Pulmonary artery endothelial cell (primary cell): ENCODE measurements at places on chromosomes 1 and 21.

DNA sequence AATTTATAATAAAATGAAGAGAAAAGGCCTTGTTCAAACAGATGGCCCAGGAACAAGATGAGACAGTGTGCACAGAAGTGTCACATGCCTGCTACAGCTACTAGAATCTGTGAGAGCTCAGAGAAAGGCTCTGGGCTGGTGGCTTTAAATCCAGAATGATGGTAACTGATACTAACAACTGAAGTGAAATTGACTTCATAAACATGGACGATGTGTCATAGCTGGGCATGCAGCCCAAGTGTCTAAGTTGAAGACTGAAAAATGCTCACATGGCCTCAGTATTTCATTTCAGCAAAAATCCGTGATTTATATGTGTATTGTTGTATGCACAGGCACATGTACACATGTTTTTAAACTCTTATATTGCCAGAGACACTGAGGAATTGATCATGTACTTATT is 208.3 kb upstream of the RUNX1 start:
- DNase-seq: peak; percentile 80

DNA sequence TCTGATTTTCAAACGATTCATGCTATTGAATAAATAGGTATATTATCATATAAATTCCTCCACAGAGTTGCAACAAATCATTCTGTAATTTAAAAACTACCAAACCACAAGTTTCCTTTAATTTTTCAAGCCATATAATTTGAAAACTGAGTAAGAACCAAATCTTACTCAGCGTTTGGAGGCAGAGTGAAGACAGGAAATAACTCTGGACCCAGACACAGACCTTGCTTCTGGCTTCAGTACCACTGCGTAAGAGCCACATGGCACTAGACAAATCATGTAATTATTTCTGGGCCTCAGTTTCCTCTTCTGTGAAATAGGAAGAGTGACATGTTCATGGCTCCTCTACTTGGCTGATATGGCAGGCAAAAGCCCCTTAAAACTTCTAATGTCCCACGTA is 82.4 kb downstream of the SMYD2 start:
- no peak for DNase-seq

DNA sequence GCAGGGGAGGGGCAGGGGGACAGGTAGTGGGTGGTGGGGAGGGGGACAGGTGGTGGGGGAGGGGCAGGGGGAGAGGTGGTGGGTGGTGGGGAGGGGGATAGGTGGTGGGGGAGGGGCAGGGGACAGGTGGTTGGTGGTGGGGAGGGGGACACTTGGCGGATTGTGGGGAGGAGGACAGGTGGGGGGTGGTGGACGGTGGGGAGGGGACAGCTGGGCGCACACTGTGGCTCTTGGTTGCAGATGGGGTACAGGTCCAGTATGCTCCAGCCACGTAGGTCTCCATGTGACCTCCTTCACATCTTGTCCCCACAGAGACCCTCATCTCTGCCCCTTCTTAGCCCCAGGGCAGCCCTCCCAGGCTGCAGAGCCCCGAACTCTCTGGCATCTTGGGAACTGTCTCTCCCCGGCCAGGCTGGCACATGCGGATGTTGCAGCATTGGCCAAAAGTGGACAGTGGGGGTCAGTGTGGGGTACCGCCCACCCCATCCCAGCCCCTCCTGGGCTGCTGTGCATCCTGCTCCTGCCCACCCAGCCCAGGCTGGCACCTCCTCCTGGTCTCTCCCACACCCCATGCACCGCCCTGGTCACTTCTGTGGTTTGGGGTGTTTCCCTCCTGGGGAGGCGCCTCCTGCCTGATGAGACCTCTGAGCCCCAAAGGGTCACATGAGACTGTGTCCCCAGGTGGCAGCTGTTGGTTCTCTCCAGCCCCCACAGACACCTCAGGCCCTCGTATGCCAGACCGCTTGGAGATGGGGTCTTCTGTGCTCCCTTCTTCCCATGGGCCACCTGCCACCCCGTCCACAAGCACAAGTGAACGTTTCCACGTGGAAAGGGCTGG is 7.6 kb upstream of the SLC19A1 start:
- DNase-seq: no peak

DNA sequence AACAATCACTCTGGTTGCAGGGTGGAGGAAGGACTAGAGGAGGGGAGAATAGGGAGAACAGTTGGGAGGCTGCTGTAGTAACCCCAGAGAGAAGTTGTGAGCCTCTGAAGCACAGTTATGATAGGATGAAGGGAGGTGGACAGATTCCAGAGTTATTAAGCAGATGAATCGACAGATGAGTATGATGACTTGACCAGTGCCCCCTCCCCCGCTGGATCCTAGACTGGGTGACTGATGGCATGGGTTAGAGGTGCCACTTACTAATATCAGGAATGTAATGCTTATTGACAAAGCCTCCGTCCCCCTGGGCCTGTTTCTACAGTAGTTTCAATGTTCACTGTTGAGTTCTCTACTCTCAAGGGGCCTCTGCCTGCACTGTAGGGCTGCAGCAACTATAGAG is 14.0 kb upstream of the TIPRL start:
- no peak for DNase-seq

DNA sequence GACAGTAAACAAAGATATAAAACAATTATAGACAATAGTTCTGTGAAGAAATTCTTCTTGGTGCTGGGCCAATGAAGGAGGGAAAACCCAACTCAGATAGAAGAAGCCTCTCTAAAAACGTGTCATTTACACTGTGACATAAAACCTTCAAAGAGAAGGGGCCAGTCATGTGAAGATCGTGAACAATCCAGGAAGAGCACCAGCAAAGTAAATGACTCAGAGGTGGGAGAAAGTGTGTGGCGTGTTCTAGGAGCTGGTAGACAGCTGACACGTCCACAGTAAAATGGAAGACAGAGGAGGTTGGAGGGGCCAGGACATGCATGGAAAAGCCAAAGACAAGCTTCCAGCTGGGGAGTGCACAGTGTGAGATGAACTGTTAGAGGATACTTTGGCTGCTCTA is 143.6 kb downstream of the VAV3 start:
- DNase-seq: no peak

GRCh38 chr1:119143706-119144105 is 3.3 kb upstream of the WARS2 start:
- no peak for DNase-seq

DNA sequence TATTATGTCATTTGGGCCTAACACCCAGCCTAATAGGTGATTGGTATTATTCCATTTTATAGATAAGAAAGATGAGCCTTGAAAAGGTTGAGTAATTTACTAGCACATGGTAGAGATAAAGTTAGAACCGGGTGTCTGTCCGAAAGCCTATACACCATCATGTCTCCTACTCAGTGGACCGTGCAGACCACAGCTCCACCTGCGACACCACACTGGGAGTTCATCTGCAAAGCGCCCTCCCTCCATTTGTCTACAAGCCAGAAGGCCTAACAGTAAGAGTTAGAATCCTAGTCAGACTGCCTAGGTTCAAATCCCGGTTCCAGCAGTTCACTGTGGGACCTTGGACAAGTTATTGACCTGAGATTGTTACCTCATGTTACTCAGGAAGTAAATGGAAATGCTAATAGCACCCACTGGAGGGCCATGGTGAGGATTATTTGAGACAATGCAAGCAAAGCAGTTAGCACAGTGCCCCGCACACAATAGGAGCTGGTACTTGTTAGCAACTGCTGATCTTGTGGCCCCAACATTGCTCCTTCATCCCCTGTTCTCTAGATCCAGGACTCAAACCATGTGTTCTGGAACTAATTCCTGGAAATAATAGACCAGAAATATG is 20.5 kb downstream of the ARMH1 start:
- no peak for DNase-seq

GRCh38 chr1:68174738-68175113 is 57.6 kb downstream of the WLS start:
- peak; percentile 78 for DNase-seq

DNA sequence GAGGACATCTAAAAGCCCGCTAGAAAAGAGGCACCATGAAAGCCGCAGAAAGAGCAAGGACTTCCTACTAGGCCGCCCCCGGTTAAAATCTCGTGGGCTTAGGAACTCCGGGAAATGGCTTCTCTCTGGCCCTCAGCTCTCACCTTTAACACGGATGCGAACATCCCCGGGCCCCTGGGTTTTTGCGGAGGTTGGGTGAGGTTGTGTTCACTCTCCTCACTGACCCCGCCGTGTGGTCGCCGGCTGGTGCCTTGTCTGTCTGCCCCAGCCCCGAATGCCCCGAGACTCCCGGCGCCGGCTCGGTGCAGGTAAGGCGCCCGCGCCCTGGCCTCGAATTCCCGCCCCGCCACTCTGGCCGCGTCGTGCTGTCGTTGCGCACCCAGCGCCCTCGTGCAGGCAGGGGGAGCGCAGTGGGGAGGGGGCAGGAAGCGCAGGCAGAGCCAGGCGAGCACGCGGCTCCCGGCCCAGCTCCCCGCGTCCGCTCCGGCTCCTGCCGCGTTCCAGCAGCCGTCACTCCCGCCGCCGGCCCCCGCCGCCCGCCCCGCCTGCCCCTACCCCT is at the start of gene SHISAL2A:
SHISAL2A (plus strand) TSS at position 437 of the 559 bp plus-strand sequence. CDS start 326 bp downstream, outside the sequence.
- no peak for DNase-seq

DNA sequence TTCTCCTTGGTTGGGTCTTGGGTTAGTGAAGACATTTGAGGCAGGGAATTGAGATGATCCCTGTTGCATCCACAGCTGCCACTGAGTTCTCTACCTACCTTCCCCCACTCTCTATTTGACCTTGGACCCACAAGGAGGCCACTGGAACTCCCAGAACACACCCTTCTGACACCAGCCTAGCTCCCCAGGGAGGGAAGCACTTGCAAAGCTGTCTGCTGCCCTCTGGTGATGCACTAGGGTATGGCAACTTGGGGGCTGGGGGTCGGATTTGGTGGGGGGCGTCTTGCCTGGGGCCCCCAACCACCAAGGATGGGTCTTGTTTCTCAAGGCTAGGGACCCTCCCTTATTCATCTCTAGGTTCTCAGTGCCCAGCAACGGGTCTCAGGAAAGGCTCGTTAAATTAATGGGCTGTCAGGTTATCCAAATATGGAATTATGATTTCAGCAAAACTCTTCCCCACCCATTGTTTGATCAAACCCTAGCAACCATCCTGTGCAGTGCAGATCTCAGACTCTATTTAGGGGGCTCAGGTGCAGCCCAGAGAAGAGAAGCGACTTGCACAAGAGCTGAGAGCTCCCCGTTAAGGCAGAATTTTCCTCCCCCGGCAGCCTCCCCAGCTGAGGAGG is 177.8 kb upstream of the KLHDC7A start:
- no peak for DNase-seq

- DNase-seq: no peak
Observed at GRCh38 chr1:56061824-56062223, 517.5 kb downstream of the PLPP3 start.

- DNase-seq: no peak
Observed at GRCh38 chr1:156874572-156875340, 14.1 kb downstream of the NTRK1 start.

GRCh38 chr1:228434689-228435088 is 18.0 kb upstream of the TRIM17 start:
- no peak for DNase-seq

GRCh38 chr1:212247179-212247721 is 38.0 kb upstream of the PPP2R5A start:
- DNase-seq: no peak

GRCh38 chr1:170518965-170519364 is 13.0 kb upstream of the GORAB start:
- no peak for DNase-seq

GRCh38 chr1:45879885-45880598 is 76.6 kb downstream of the MAST2 start:
- no peak for DNase-seq

- peak; percentile 5 for DNase-seq
Observed at GRCh38 chr1:39657923-39658485, 13.9 kb downstream of the NT5C1A start.
